ENCODE measurements at places on chromosomes 1 and 21.

GRCh38 chr1:54540582-54541295 is 7.3 kb upstream of the ACOT11 start:
- no peak for DNase-seq

GRCh38 chr1:29577512-29577911 is 341.2 kb downstream of the PTPRU start:
- DNase-seq = no peak

DNA sequence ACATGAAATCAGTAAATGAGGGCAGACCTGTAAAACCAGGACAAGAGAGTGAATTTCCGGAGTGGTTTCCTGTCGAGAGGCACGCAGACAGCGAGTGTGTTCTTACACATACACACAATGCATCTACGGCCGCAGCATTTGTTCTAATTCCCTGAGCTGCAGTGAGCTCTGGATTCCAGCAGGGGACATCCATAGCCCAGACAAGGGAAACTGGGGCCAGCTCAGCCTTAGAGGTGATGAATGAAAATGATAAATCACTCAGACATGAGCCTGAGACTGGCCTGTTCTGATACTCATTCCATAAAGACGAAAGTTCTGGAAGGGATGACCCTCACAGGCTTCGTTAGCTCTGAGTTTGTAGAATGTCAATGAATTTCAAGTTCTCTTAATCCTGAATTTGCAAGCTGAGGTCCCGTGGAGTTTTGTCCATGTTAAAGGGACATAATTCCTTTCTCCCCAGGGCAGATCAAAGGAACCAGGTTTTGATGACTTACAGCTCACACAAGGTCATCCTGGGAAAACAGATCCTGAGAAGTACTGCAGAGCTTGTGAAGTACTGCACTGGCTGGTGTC is 207.9 kb upstream of the C1orf87 start:
- peak; percentile 86 for DNase-seq

DNA sequence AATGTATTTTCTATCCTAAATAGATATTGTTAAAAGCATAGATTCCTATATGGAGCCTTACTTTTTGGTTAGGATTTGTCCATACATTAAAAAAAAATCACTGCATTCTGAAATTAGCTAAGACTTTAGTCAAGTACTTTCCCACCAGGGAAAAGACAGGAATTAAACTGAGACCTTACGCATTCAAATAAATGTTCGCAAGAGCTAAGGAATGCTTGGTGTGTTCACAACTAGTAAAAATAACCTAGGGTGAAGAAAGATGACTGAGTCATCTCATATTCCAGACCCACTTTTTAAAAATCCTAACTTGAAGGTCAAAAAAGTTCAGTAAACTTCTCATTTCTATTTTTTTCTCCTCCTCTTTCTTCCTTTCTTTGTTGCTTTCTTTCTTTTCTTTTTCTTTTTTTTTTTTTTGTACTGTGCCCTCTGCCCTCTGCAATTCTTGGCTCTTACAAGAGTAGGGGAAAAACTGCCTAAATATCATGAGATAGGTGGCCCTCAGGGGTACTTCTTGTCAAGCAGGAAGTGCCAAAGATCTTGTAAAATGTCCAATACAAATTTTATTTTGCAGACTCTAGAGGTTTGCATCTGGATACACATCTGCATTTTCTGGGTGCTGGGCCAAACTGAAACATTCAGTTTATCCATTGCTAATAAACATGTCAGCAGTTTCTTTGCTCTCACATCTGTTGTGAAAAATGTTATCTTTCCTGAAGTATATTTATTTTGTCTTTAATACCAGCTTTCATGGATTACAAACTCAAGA is 121.4 kb upstream of the GORAB start:
- DNase-seq = no peak

- DNase-seq = no peak
Measured at GRCh38 chr1:85857991-85858390, 149.8 kb upstream of the ZNHIT6 start.

GRCh38 chr21:18151046-18151445 is 93.6 kb upstream of the CHODL start:
- DNase-seq = no peak

DNA sequence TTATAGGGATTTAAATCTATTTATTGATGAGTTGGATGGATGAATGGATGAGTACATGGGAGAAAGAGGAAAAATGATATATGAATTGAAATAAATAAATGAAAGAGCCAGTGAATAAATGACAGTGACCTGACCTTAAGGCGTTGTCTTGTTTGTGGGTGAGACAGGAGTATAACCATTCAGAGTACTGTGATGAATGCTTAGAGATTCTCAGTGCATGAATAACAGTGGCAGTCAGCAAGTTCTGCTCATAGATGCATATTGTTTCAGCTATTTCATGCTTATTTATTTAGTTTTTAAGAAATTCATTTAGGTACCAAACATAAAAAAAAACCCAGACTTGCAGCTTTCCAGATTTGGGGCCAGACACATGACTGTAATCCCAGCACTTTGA is 116.4 kb downstream of the FGGY start:
- DNase-seq = no peak
